ENCODE measurements at places on chromosomes 1 and 21.

DNA sequence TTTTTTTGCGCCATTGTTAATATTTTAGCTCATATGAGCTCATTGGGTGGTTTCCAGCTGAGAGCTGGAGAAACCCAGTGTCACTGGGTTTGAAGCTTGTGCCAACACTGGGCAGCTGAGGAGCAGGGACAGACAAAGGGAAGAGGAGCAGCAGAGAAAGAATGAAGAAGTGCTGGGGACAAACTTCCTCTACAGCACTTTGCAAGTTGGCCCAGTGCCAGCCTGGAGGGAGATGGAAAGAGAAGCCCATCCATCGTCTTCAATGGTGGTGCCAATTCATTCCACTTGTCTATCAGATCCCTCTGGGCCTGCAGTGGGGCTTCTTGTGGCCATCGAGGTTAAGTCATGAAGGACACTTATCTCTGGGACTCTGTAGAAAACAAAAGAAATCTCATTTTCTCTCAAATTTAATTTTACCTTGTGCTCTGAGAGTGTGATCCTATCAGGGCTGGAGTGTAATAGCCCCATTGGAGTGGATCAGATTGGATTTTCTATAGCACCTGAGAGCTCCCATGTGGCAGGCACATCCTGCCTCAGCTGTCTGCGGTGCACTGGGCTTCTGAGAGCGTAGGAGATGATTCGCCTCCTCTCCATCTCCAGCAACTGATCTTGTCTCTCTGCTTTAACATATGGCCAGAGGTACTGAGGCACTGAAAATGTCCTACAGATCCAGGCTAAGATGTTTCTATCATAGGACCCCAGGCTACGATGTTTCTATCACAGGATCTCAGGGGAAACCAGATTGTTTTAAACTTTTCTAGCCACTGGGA lies 114.7 kb downstream of the TNR start:
- no peak for DNase-seq

DNA sequence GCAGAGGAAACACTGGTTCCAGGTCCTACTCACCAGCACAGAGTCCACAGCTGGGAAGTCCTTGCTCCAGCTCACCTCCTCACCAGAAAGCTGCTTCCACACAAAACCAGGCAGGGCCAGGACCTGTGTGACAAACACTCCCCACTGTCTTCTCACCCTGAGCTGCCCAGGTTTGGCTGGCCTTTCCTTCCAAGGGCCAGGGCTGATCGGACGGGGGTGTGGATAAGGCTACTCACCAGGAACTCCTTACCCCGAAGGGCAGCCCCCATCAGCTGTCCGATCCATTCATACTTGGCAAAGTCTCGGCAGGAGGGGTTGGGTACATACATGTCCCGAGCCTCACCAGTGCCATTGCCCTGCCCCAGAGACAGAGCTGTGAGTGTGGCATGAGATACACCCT lies 5.4 kb downstream of the HECTD3 start:
- no peak for DNase-seq

- no peak for DNase-seq
Measured at GRCh38 chr1:113190078-113190477, 117.1 kb downstream of the LRIG2 start.

GRCh38 chr21:42652527-42653230 lies 742 bp upstream of the PDE9A start:
- peak; percentile 11 for DNase-seq

GRCh38 chr1:10962483-10962882 lies 50.0 kb upstream of the TARDBP start:
- peak; percentile 63 for DNase-seq

DNA sequence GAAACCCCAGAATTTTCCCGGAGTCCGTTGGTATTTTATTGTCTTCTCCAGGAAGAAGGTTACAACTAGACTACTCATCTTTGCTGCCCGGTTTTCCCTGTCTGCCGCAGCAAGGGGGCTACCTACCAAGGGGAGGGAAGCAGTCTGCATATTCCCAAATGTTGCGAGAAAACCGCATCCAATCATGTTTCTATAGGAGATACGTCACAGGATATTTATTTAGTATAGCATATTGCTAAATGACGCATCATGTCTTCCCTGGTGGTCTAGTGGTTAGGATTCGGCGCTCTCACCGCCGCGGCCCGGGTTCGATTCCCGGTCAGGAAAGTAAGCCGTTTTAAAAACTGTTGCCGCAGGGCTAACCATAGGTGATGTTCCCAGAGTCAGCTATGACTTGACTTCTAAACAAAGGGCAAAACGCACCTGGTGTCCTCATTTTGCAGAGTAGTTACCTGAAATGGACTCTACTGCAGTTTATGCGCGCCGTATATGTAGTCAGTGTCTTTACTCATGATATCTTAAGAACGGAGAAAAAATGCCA lies 15.2 kb upstream of the ZNF692 start:
- peak; percentile 85 for DNase-seq

DNA sequence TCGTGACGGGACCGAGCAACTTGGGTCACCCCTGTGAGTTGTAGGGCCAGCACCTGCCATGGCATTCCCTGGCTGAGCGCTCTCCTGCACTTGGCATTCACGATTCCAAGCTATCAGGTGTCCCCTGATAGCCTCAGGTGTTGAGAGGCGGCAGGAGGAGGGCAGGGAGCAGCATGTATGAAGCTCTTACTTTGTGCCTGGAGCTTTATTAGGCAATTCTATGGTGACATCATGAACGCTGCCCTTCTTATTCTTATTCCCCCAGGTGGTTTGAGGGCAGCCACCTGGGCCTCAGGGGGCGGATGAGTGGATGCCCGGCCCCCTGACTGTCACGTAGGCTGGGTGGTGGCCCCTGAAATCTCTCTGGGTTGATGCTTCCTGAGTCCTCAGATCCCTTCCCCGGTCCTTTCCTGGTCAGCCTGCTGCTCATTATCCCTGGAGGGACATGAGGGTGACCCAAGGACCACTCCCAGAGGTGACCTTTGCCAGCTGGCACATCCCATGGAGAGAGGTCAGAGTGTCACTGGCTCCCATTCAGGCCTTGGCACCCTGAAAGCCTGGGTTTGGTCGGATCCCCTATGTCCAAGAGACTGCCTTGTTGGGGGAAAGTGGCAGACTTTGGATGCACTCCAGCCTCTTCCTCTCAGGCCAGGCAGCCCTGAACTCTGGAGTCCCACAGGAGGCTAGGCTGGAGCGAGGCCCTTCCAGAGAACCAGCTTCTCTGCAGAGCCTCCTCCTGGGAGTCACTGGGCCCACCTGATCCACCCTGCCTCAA lies 51.9 kb downstream of the SPSB1 start:
- DNase-seq: no peak

DNA sequence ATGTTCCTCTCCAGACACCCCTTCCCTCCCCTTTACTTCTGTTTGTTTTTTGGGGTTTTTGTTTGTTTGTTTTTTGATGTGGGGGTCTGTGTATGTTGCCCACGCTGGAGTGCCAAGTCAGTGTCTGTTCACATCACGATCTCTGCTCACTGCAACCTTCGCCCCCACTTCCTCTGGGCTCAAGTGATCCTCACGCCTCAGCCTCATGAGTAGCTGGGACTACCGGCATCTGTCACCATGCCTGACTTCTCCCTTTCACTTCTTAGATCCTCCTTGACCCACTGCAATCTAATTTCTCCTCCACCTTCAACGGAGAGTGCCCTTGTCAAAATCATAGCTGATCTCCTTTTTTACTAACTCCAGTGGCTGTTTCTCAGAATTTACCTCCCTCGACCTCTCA lies 100.7 kb upstream of the KIF26B start:
- DNase-seq: no peak

DNA sequence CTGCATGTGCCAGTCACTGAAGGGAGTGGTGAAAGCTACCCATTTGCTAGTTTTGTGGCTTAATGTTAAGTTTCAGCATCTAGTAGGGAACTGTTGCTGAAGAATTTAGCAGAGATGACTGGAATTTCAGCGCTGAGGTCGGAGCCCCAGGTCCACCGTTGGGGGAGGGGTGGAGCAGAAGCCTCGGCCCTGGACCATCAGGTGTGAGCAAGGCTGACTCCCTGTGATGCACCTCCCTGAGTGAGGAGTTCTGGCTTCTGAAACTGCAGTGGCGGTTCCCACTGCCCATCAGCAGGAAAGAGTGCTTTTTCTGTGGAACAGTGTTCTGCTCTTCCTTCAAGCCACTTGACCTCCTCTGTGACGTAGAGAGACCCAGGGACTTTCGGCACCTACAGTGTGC lies 1.3 kb downstream of the NOS1AP start:
- no peak for DNase-seq

DNA sequence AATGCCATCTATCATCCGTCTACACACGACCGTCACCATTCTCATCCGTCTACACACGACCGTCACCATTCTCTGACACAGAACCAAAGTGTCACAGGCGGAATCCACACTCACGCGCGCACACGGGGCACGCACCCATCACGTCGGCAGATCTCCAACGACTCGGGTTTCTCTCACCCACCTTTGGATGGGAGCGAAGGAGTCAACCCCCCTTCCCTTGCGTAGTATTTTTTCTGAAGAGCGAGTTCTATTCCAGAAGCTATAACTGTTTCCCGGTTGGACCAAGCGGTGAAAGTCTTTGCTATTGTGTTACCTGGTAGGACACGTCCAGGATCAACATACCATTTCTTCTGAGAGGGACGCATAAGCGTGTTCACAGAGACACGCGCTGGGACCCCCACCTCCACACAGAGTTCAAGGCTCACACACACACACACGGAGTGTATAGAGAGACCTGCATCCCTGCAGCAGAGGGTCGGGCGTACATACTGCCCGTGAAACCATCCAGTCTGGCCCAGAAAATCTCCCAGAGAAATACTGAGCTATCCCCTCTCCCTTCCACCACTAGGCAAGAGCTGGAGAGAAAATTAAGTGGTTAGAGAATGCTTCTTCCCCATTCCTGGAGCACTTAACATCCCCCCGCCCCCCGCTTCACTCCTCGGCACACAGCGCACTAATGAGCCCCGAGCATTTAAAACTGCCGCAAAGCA lies 741 bp downstream of the DUSP10 start:
- DNase-seq: no peak

DNA sequence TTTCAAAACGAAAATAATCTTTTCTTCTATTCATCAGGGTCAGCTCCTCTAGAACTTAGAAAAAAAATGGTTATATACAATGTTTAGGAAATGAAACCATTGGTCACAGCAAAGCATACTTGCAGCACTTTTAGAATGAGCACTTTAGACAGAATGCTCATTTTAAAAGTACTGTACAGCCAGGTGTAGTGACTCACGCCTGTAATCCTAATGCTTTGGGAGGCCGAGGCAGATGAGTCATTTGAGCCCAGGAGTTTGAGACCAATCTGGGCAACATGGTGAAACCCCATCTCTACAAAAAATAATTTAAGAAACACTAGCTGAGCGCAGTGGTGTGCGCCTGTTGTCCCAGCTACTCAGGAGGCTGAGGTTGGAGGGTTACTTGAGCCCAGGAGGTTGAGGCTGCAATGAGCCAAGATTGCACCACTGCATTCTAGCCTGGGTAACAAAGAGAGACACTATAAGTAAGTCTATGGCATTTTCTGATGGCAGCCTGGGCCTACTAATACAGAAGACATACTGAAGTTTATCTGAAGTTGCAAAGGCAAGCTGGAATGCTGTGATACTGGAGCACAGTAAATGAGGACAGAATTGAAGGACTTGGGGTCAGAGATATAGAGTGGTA lies 48.9 kb upstream of the ZNF326 start:
- no peak for DNase-seq

GRCh38 chr1:19436716-19437476 lies 48.4 kb downstream of the CAPZB start:
- DNase-seq: no peak

DNA sequence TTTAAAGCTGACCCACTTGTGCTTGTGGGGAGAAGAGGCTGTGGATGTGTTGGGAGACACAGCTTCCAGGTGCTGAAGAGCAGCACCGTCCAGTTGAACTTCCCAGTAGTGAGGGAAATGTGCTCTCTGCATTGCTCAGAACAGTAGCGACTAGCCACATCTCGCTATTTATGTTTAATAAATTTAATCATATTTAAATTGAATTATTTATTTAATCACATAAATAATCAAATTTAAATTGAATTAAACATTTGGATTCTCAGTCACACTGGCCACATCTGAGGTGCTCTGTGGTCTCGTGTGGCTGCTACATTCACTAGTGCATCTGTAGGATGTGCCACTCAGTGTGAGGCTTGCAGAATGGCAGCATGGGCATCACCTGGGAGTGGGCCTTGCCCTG lies 20.1 kb downstream of the NTPCR start:
- no peak for DNase-seq

DNA sequence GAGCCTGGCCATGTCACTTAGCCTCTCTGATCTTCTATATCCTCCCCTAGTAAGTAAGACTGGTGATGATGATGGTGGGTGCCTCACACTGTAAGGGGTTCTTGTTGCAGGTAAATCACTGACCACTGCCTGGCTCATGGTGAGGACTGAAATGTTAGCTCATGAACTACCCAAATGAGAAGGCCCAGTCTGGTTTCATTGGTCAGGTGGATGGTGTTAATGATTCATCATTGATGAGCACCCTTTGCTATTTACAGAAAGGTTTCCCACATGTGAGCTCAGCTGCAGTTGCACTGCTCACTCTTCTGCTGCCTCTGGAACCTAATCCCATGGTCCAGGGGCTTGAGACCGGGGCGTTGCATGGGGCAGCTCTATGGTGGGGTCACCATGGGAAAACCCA lies 417.7 kb downstream of the PRDM2 start:
- no peak for DNase-seq

GRCh38 chr1:164670026-164670425 lies 111.0 kb downstream of the PBX1 start:
- no peak for DNase-seq

DNA sequence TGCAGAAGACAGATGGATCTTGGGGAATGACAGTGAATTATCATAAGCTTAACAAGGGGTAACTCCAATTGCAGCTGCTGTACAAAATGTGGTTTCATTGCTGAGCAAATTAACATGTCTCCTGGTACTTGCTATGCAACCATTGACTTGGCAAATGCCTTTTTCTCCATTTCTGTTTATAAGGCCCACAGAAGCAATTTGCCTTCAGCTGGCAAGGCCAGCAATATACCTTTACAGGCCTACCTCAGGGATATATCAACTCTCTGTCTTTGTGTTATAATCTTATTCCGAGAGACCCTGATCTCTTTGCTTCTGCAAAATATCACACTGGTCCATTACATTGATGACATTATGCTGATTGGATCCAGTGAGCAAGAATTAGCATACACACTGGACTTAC lies 52.7 kb upstream of the KIAA0040 start:
- no peak for DNase-seq

- no peak for DNase-seq
Measured at GRCh38 chr1:152959801-152960451, 10.5 kb upstream of the SPRR4 start.

DNA sequence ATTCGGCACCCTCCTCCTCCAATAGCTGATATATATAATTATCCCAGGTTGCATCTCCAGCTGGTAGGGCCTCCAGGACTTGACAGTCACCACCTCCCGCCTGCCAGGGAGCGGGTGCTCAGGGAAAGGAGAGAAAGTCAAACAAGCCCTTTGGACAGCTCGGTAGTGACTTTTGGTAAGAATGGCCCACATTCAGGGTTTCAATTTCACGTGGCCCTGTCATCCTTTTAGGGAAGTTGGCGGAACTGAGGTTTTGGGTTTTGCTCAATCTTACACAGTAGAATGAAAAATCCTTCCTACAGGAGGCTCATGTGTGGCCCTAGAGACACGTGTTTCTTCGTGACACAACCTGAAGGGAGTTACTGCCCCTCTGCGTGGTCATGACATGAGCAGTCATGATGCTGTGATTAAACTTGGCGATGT lies 44.2 kb downstream of the CAPN8 start:
- DNase-seq: no peak

GRCh38 chr21:37909936-37910335 lies 6.3 kb downstream of the KCNJ6 start:
- DNase-seq: no peak

Data from NCI-H748 treated with DMSO at 0.1 percent for 48 hours (cell line).